Right lung (tissue), 10 donors: ENCODE measurements at places on chromosomes 2 and 18. TPM values are rescaled to one million over a fixed set of nuclear protein-coding genes. Genes with fewer than 3 reads are reported as not detected.

Gene OBSL1
- 150 TPM for polyA plus RNA-seq

DNA sequence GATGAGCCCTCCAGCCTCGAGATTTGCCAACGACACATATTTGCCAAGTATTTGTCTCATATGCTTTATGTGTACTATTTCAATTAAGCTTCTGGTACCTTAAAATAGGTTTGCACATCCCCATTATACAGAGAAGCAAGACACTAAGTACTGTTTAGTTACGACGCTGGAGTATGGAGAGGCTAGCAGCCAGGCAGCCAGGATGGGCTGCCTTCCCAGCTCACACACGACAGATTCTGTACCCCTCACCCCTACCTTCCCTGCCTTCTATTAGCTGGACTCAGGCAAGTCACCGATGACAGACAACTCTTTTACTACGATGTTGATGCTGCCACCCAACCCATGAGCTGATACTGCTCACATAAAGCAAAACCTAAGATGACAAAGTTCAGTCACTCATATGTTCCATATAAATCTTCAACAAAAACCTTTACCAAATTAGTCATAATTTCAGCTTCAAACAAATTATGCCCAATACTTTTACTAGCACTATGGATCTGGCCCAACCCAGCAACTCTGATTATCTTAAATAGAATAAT is 17.0 kb downstream of the PDIA6 start:
- no peak for DNase-seq

Gene COLEC11
- polyA plus RNA-seq, result 5.0 TPM

- DNase-seq, result no peak
Measured at GRCh38 chr2:199914372-199914958, 3.4 kb downstream of the C2orf69 start.

DNA sequence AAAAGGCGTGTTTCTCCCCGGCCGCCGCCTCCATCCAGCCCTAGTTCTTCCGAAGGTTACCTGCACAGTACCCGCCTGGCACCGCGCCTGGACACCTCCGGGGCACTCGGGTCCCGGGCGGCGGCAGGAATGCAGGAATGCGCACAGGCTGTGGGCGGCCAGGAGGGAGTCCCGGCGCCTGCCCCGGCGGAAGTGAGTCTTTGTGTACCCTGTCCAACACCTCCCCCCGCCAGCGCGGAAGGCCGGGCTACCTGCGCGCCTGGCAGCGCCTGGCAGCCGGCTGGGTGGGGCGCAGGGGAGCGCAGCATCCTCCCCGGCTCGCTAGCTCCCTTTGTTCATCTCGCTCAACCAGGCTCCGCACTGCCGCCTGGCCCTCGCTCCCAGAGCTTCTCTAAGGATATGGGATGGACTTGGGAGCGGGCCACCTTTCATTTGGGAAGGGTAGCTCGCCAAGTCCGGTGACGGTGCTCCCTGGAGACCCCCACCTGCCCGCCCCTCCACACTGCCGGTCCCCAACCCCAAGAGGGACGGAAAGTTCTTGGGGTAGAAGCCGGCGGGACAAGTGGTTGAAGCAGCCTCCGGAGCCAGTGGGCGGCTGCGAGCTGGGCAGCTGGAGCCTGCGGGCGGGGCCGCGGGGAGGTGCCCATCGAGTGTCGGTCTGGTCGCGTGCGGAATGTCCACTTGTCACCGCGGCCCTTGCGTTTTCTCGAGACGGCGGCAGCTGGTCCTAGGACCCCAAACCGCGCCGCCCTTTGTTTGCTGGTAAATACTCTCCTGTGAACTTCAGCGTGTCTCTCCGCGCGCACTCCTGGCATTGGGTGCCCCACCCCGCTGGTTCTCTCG is 1.2 kb upstream of the ST6GAL2 start:
- DNase-seq, result no peak

Gene C2orf78
- polyA plus RNA-seq, result not detected

GRCh38 chr2:60533101-60534051 is 20.1 kb downstream of the BCL11A start:
- no peak for DNase-seq

- DNase-seq, result no peak
Measured at GRCh38 chr2:228983700-228984099, 287.4 kb downstream of the PID1 start.

Gene ESPNL
- polyA plus RNA-seq, result 0.86 TPM

DNA sequence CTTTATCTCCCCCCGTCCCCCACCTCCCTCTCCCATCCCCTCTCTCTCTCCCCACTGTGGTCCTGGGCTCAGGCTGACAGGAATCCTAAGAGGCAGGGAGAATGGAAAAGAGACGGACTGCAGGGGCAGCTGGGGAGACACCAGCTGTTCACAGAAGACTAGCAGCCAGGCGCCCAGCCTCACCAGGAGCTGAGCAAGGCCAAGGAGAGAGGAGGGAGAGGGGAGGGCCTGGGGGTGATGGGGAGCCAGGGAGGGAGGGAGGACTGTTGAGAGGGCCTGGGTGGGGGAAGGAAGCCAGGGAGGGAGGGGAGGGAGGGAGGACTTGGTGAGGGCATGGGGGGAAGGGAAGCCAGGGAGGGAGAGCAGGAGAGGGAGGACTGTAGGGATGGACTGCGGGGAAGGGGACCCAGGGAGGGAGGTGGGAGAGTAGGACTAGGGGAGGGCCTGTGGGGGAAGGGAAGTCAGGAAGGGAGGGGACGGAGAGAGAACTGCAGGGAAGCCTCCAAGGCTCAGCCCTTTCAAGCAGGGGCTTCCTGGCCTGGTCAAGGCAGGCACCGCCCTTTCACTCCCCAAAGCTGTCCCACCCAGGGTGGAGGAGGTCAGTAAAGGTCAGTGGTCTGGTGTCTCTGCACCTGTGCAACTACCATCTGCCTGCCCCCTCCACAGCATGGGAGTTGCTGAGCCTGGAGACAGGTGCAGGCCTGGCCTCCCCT is 517.7 kb upstream of the MYT1L start:
- peak; percentile 28 for DNase-seq

DNA sequence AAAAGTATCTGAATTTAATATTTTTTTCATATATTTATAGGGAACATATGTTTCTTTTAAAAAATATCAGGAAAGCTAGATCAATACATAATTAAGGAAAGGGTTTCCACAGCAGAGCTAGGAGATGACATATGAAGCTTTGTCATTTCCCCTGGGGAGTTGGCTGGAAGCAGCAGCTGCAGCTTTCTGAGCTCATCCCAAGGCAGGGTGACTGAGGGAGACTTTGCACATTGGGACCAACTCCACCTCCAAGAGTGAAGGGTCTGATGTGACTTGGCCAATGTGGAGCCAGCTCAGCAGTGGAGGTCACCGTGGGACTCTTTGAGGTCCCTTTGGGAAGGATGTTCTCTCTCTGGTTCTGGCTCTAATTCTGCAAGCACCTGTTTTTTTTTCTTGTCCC is 315.1 kb downstream of the RDH14 start:
- no peak for DNase-seq

Gene TXNDC2
- polyA plus RNA-seq, result 0.09 TPM

Gene C1QL2
- polyA plus RNA-seq, result not detected
